CD8-positive, alpha-beta T cell (primary cell): ENCODE measurements at places on chromosomes 6 and 20. TPM values are rescaled to one million over a fixed set of nuclear protein-coding genes. Genes with fewer than 3 reads are reported as not detected.

DNA sequence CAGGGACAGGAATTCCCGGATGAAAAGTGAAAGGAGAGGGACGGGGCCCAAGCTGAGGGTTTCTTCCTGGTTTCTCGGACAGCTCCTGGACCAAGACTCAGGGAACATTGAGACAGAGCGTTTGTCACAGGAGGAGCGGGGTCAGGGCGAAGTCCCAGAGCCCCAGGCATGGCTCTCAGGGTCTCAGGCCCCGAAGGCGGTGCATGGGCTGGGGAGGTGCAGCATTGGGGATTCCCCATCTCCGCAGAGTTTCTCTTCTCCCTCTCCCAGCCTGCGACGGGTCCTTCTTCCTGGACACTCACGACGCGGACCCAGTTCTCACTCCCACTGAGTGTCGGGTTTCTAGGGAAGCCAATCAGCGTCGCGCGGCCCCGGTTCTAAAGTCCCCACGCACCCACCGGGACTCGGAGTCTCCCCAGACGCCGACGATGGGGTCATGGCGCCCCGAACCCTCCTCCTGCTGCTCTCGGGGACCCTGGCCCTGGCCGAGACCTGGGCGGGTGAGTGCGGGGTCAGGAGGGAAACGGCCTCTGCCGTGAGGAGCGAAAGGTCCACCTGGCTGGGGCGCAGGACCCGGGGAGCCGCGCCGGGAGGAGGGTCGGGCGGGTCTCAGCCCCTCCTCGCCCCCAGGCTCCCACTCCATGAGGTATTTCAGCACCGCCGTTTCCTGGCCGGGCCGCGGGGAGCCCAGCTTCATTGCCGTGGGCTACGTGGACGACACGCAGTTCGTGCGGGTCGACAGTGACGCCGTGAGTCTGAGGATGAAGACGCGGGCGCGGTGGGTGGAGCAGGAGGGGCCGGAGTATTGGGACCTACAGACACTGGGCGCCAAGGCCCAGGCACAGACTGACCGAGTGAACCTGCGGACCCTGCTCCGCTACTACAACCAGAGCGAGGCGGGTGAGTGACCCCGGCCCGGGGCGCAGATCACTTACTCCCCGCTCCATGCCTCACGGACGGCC, 54.6 kb upstream of the POLR1H start:
- peak; percentile 46 for DNase-seq

GRCh38 chr6:133187657-133188453, 53.3 kb upstream of the EYA4 start:
- no peak for DNase-seq

- no peak for DNase-seq
These were observed 52.9 kb upstream of the HDDC2 start for GRCh38 chr6:125354649-125355048.

DNA sequence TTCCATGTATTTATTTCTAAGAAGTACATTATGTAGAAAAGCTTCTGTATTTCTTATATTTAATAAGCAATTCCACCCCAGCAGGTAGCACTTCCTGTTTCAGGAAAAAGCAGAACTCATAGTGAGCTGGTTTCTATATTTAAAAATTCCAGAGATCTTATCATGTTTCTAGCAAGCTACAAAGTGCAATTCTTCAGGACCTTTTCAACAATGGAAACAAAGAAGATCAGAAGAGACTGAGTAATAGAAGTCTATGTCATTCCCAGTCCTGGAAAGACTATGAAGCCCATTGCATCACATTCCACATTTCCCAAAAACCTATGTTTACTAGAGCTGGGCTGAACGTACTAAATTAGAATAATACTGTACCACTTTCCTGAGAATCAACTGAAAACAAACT, 302.6 kb upstream of the NRSN1 start:
- DNase-seq, result no peak

GRCh38 chr6:54404791-54405190, 96.5 kb downstream of the TINAG start:
- no peak for DNase-seq

DNA sequence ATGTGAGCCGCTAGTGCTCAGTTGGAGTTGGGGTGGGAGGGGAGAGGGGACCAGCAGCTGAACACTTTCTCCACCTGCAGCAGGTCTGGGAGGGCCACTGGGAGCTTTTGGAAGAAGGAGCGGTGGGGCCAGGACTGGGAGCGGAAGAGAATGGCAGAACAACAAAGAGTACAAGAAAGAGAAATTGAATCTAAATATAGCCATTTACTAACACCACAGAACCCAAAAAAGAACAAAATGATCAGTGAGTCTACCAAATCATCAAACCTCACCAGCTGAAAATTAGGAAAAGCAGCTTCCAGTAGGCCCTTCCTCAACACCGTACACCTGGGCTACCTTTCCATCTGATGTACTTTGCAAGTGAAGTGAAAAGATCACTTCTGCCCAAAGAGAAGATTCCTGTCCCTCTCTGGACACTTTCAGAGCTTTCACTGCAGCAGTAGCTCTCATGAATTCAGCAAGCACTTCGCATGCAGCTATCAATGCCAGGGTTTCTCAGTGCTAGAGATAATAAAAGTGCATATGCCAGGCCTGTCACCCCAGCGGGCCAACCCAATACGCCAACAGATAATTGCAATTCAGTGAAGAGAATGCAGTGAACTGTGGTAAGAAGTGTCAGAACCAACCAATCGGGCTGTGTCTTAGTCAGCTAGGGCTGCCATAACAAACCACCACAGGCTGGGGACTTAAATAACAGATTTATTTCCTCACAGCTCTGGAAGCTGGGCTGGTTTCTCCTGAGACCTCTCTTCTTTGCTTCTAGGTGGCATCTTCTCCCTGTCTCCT, 597 bp downstream of the LY86 start:
- DNase-seq, result no peak

DNA sequence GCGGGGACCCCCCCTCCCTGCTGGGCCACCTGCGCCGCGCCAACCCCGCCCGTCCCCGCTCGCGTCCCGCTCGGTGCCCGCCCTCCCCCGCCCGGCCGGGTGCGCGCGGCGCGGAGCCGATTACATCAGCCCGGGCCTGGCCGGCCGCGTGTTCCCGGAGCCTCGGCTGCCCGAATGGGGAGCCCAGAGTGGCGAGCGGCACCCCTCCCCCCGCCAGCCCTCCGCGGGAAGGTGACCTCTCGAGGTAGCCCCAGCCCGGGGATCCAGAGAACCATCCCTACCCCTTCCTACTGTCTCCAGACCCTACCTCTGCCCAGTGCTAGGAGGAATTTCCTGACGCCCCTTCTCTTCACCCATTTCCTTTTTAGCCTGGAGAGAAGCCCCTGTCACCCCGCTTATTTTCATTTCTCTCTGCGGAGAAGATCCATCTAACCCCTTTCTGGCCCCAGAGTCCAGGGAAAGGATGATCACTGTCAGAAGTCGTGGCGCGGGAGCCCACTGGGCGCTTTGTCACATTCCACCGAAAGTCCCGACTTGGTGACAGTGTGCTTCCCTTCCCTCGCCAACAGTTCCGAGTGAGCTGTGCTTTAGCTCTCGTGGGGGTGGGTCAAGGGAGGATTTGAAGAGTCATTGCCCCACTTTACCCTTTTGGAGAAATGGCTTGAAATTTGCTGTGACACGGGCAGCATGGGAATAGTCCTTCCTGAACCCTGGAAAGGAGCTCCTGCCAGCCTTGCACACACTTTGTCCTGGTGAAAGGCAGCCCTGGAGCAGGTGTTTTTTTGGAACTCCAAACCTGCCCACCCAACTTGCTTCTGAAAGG, 2.1 kb downstream of the VEGFA start:
- DNase-seq, result no peak

- DNase-seq, result no peak
These were observed 20.3 kb downstream of the ANKS1A start for GRCh38 chr6:34909320-34909883.

DNA sequence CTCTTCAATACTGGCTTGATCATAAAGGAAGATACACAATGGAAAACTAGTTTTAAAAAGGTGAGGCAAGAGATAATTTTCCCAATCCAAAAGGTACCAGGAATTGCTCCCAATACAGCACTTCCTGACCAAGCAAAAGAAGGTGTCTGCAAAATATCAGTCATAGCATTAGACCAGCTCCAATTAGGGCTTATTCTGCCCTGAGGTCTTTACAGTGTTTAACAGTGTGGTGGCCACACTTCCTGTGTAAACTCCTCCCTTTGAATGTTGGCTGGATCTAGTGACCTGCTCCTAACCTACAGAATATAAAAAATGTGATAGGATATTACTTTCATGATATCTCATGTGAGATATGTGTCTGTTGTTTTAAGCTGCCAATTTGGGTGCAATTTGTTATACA, 57.1 kb upstream of the BTN3A2 start:
- DNase-seq, result no peak

GRCh38 chr6:39061182-39061581, 12.6 kb downstream of the GLP1R start:
- DNase-seq, result no peak

The KIAA1755 gene
- not detected for total RNA-seq

The CRYBG1 gene
- total RNA-seq, result 46.2 TPM

The RUNX2 gene
- total RNA-seq, result 11.7 TPM
